Airway epithelial cell (primary cell): ENCODE measurements at places on chromosomes 13 and 19. TPM values are rescaled to one million over a fixed set of nuclear protein-coding genes. Genes with fewer than 3 reads are reported as not detected.

The ZNF570 gene
- total RNA-seq = 2.0 and 4.6 TPM in 2 replicates

The ZNF497 gene
- total RNA-seq = 0.65 and 0.78 TPM in 2 replicates

The SIGLEC9 gene
- total RNA-seq = not detected in 2 replicates

The SLC7A10 gene
- not detected in 2 replicates for total RNA-seq

The WDR88 gene
- not detected in 2 replicates for total RNA-seq

The SIGLEC8 gene
- not detected in 2 replicates for total RNA-seq

The MISP gene
- total RNA-seq = 73.5 and 106 TPM in 2 replicates

The DAND5 gene
- total RNA-seq = 0.07 TPM in 1 of 2 replicates, not detected in the other

The LAIR1 gene
- total RNA-seq = not detected in 2 replicates

The NCAN gene
- not detected in 2 replicates for total RNA-seq

The SLC1A6 gene
- not detected in 2 replicates for total RNA-seq

The F10 gene
- 0.21 TPM in 1 of 2 replicates, not detected in the other for total RNA-seq

The ZNF480 gene
- 14.2 and 21.0 TPM in 2 replicates for total RNA-seq

The DACH1 gene
- total RNA-seq = not detected in 2 replicates

The RFPL4AL1 gene
- not detected in 2 replicates for total RNA-seq

The C5AR1 gene
- 0.35 and 0.65 TPM in 2 replicates for total RNA-seq
